Right ventricle myocardium superior (tissue), 1 donor: ENCODE measurements at places on chromosomes 13 and 19. TPM values are rescaled to one million over a fixed set of nuclear protein-coding genes. Genes with fewer than 3 reads are reported as not detected.

The MYPOP gene
- total RNA-seq = 15.2 TPM

The FFAR1 gene
- not detected for total RNA-seq

The PIK3R2 gene
- total RNA-seq = 20.8 TPM

The SPRED3 gene
- 0.40 TPM for total RNA-seq

The LILRA1 gene
- total RNA-seq = 0.48 TPM
